Lung microvascular endothelial cell (primary cell): ENCODE measurements at places on chromosomes 5 and 9. TPM values are rescaled to one million over a fixed set of nuclear protein-coding genes. Genes with fewer than 3 reads are reported as not detected.

SPATA31C1 gene
- not detected in 2 replicates for total RNA-seq

FUT7 gene
- total RNA-seq = not detected in 2 replicates

RLN2 gene
- 0.65 and 0.99 TPM in 2 replicates for total RNA-seq

ST6GALNAC4 gene
- 25.5 and 26.6 TPM in 2 replicates for total RNA-seq

PCDHGB1 gene
- total RNA-seq = 0.87 and 1.6 TPM in 2 replicates

C9 gene
- total RNA-seq = under 0.01 TPM in 2 replicates

UGT3A1 gene
- total RNA-seq = not detected in 2 replicates

ZNF484 gene
- 6.8 and 7.9 TPM in 2 replicates for total RNA-seq

CNTNAP3 gene
- 39.2 and 80.0 TPM in 2 replicates for total RNA-seq

MYORG gene
- 1.7 and 2.6 TPM in 2 replicates for total RNA-seq

PLAC8L1 gene
- total RNA-seq = 0.20 TPM in 1 of 2 replicates, not detected in the other

PRRX2 gene
- 0.20 and 0.44 TPM in 2 replicates for total RNA-seq

PCDHGB5 gene
- total RNA-seq = 7.4 and 9.5 TPM in 2 replicates

FOXD4L3 gene
- total RNA-seq = not detected in 2 replicates

BTNL8 gene
- total RNA-seq = under 0.01 and 0.20 TPM in 2 replicates

HNRNPA0 gene
- 10.2 and 14.3 TPM in 2 replicates for total RNA-seq

PROB1 gene
- 2.8 and 7.3 TPM in 2 replicates for total RNA-seq

CDH9 gene
- not detected in 2 replicates for total RNA-seq

GPSM1 gene
- total RNA-seq = 14.8 and 30.2 TPM in 2 replicates

ADAMTSL1 gene
- 0.99 and 11.8 TPM in 2 replicates for total RNA-seq

PTRH1 gene
- 24.4 and 25.0 TPM in 2 replicates for total RNA-seq

SLC6A3 gene
- total RNA-seq = not detected in 2 replicates

NUTM2F gene
- total RNA-seq = not detected in 2 replicates

PCDHA9 gene
- under 0.01 TPM in 2 replicates for total RNA-seq

SLIT3 gene
- under 0.01 TPM in 2 replicates for total RNA-seq

GABRA1 gene
- total RNA-seq = not detected in 2 replicates

DDX4 gene
- not detected in 2 replicates for total RNA-seq

PKN3 gene
- total RNA-seq = 8.1 and 8.9 TPM in 2 replicates

RNF145 gene
- total RNA-seq = 41.2 and 45.8 TPM in 2 replicates

GCNT4 gene
- total RNA-seq = under 0.01 TPM in 2 replicates

TAF11L5 gene
- total RNA-seq = not detected in 2 replicates

UBE2QL1 gene
- under 0.01 and 0.20 TPM in 2 replicates for total RNA-seq

SHISAL2B gene
- not detected in 2 replicates for total RNA-seq

PIP5KL1 gene
- 0.44 and 0.60 TPM in 2 replicates for total RNA-seq

MARCHF11 gene
- total RNA-seq = not detected in 2 replicates

STC2 gene
- total RNA-seq = 10.0 and 36.3 TPM in 2 replicates

INSL4 gene
- not detected in 2 replicates for total RNA-seq

WDR38 gene
- total RNA-seq = not detected in 2 replicates

TCF7 gene
- total RNA-seq = under 0.01 and 0.22 TPM in 2 replicates
